ENCODE measurements at places on chromosomes 6 and 20.

- no peak for DNase-seq
These were observed 33.5 kb upstream of the FKBP1A start for GRCh38 chr20:1426231-1426849.

DNA sequence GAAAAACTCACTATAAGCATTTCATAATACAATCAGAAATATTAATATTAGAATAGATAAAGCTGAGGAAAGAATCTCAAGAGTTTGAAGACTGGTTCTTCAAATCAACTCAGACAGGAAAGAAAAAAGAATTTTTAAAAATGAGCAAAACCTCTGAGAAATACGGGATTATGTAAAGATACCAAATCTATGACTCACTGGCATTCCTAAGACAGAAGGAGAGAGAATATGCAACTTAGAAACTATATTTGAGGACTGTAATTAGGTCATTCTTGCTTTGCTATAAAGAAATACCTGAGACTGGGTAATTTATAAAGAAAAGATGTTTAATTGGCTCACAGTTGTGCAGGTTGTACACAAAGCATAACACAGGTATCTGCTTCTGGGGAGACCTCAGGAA lies 665.1 kb downstream of the RNF144B start:
- no peak for DNase-seq

- DNase-seq = no peak
These were observed 36.4 kb upstream of the UTRN start for GRCh38 chr6:144248476-144249301.

GRCh38 chr6:130366107-130367005 lies 539 bp downstream of the TMEM200A start:
- DNase-seq = peak; percentile 23

- no peak for DNase-seq
These were observed 450.2 kb downstream of the CDH26 start for GRCh38 chr20:60408435-60408834.

DNA sequence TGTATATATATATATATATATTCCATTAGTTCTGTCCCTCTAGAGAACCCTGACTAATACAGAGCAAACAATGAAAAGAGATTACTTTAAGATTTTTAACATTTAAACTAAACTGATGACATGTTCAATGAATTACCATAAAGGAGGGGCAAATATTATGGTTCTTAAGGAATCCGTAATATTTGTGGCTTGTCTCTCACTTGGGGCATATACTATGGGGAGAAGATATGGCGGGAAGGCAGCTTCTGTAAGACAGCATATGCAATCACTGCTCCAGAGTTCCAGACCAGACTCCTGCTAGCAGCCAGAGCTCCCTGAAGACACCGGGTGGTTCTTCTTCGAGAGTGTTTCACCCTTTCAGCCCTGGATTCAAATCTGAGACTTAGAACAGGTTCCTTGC lies 321.1 kb upstream of the NT5E start:
- DNase-seq = no peak

DNA sequence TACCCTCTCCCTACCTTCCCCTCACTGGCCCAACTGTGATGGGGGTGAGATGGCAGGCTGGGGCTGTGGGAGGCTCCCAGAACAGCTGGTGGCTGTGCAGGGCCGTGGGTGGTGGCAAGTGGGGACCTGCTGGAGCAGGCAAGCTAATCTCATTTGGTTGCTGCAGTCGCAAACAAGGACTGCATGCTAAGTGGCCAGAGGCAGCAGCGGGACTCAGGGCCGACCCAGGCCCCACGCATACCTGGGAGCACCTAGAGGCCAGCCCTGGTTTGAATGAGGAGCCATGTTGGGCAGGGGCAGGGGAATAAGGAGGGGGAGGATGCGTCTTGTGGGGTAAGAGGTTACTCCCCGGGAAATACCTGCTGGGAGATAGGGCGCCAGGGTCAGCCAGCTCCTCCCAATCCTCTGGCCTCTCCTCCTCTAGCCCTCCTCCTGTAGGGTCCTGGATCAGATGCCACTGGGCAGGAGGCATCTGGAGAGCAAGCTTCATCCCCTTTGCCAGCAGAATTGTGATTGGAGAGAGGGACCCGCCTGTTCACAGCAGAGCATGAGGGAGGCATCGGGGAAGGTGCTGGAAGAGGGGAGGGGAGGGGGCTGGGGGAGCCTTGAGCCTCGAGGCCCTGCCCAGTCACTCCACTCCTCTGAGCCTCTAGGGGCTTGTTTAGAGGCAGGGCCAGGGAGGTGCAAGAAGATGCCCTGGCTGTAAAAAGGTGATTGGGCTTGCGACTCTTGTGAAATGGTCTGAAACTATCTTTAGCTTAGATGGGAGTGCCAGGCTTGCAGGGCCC lies 24.3 kb upstream of the CDH22 start:
- no peak for DNase-seq

GRCh38 chr20:22921595-22922421 lies 113.3 kb upstream of the SSTR4 start:
- DNase-seq = no peak
